ENCODE measurements at places on chromosomes 5 and 9.

DNA sequence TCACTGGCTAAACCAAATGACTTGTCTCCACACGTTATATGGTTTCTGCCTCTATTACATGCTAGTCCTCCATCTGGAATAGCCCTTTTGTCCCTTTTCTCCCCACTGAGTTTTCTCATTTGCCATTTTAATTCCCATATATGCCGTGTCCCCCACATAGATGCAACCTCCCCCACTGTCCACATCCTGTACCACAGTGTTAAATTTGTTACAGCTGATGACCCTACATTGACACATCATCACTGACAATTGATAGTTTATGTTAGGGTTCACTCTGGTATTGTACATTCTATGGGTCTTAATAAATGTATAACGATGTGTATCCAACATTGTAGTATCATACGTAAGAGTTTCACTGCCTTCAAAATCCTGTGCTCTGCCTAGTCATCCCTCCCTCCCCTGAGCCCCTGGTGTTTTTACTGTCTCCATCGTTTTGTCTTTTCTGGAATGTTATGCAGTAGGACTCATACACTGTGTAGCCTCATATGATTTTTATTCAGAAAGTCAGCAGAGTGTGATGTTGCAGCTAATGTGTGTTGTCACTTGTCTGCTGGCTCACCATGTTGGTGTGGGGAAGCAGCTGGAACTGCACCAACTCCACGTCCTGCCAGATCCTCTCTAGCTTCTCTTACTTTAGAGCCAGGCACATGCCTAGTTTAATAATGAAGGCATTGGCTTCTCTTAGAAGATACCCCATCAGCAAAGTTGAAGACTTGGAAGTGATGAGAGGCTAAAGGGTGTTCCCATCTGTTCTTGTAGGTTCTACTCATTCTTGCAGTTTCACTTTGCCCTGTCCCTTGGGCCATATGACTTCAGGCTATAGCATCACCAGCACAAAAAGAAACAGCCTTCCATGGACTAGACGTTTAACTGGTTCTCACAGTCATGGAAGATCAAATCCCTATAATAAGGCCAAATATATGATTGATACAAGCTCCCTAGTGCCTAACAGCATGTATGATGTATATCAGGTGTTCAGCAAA is 30.2 kb downstream of the LRRC70 start:
- no peak for DNase-seq

- no peak for DNase-seq
Observed at GRCh38 chr9:111429175-111429574, 55.0 kb downstream of the ECPAS start.

- no peak for DNase-seq
Observed at GRCh38 chr9:21813575-21814473, 11.4 kb downstream of the MTAP start.

DNA sequence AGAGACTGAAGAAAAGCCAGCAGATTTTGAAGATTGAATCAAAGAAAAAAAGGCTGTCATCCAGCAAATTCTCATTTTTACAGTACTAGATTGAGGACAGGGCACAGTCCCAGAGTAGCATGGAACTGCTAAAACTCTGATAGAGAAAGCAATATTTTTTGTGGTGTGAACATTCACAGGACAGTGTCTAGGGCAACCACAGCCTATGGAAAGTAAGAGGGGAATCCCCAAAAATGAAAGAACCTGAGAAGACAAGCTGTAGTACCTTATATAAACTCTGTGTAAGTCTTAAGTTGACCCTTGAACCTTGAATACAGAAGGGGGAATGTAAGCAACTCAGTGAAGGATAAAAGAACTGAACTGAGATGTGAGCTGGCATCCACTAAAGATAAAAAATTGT is 540.3 kb downstream of the HINT1 start:
- DNase-seq = no peak

- DNase-seq = no peak
Observed at GRCh38 chr9:76652894-76653293, 111.3 kb upstream of the PCA3 start.

- no peak for DNase-seq
Observed at GRCh38 chr5:145294331-145294730, 540.8 kb downstream of the PRELID2 start.

- DNase-seq = no peak
Observed at GRCh38 chr9:15389173-15389572, 33.5 kb upstream of the SNAPC3 start.

GRCh38 chr9:99614341-99614740 is 207.3 kb upstream of the NR4A3 start:
- no peak for DNase-seq

DNA sequence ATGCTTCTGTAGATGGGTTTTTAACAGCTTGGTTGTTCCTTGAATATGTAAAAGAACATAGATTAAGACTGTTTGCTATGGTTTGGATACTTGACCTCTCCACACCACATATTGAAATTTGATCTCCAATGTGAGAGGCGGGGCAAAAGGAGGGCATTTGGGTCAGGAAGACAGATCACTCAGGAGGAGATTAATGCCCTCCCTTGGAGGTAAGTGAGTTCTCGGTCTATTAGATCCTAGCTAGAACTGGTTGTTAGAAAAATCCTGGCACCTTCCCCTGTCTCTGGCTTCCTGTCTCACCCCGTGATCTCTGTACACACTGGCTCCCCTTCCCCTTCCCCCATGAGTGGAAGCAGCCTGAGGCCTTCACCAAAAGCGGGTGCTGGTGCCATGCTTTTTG is 281.1 kb upstream of the ANKRD55 start:
- DNase-seq = no peak

DNA sequence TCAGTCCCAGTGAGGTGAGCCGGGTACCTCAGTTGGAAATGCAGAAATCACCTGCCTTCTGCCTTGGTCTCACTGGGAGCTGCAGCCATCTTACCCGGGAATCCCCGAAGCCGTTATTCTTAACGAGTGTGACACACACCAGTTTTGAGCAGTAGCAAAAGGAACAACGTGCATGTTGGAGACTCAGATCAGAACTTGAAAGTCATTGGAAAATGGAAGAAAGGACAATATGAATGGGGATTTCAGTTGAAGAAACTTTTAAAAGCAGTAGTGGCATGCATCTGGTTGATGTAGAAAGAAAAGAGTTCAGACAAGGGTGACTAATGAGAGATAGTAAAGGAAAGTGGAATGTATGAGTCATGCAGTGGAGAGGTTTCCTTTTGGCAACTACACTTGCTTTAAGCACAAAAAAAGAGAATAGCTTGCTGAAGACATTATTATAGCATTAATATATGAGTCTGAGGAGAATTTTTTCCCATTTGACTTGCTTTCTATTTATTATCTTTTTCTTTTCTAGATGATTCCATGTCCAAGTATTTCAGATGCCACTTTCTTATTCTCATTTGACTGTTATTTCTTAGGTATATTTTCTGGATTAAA is 44.4 kb upstream of the ANKDD1B start:
- peak; percentile 66 for DNase-seq

- DNase-seq = no peak
Observed at GRCh38 chr9:20217596-20217995, 404.7 kb downstream of the MLLT3 start.
